PC-3 (cell line): ENCODE measurements at places on chromosomes 11 and 22.
A peak's percentile ranks its signal among the peaks of the same experiment; 100 is the strongest.

DNA sequence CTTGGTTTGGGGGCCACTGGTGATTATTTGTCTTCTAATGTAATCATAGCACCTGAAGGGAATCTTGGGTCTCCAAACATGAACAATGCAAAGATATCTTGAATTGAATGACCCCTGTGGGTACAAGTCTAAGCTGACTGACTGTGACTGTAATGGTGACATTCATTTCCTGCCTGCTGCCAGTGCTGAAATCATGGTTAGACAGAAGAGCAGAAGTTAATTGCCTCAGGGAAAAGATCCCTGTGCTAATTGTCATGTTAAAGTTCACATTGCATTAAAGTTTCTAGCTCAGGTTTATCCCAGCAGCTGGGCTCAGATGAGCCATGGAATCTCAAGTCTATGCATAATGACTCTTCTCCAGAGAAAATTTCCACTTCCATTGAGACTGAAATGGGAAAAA is 772.0 kb downstream of the ETS1 start:
- no peak overlapping the region for H3K4me3 ChIP-seq
- no peak for DNase-seq
- H3K27me3 ChIP-seq: peaks cover 9% of the 10 kb centered on the region; the same call in 1 of the 2 replicates

DNA sequence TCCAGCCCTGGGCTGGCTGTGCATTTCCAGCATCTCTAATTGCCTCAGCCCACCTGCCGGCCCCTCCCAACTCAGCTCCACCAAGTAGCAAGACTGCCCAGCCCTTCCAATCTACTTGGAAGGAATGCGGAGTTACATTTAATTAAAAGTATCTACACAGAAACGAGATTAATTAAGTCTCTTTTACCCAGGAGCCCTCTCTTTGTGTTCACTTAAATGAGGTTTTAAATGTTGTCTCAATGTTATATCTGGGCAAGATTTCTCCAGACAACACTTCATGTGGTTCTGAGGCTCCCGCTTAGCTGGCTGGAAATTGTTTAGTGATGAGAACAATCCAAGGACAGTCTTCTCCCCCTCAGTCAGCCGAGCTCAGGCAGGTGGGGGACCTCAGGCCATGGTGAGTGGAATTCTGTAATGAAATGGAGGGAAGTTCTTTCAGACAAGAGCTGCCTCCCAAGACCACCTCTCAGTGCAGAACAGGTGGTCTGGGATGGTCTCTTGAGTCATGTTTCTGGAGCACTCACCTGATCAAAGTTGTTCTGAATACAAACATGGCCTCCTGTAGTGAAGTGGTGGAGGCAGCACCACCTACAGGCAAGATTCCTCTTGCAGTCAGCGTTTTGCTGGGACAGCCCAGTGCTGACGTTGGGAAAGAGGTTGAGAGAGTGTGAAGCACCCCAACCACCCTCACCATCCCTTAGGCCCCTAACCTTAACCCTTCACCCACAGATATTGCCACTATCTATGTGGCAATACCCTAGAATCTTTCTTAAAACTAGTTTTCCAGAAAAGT is 371.6 kb downstream of the CADM1 start:
- H3K27me3 ChIP-seq: no peaks in the 10 kb centered on the region
- no peaks in the 10 kb centered on the region for H3K4me1 ChIP-seq
- DNase-seq: no peak

GRCh38 chr11:91421641-91422040 is 803.0 kb upstream of the FAT3 start:
- no peaks in the 10 kb centered on the region for H3K4me1 ChIP-seq
- no peaks in the 10 kb centered on the region for H3K27me3 ChIP-seq
- H3K36me3 ChIP-seq: no peaks in the 10 kb centered on the region
- H3K27ac ChIP-seq: no peak overlapping the region

- H3K4me3 ChIP-seq: peak overlapping the region; percentile 8; the same call in 1 of the 2 replicates
- peak; percentile 92 for DNase-seq
- H3K27ac ChIP-seq: peak overlapping the region; percentile 85
These were observed 5.8 kb downstream of the UBASH3B start for GRCh38 chr11:122661182-122661945.

DNA sequence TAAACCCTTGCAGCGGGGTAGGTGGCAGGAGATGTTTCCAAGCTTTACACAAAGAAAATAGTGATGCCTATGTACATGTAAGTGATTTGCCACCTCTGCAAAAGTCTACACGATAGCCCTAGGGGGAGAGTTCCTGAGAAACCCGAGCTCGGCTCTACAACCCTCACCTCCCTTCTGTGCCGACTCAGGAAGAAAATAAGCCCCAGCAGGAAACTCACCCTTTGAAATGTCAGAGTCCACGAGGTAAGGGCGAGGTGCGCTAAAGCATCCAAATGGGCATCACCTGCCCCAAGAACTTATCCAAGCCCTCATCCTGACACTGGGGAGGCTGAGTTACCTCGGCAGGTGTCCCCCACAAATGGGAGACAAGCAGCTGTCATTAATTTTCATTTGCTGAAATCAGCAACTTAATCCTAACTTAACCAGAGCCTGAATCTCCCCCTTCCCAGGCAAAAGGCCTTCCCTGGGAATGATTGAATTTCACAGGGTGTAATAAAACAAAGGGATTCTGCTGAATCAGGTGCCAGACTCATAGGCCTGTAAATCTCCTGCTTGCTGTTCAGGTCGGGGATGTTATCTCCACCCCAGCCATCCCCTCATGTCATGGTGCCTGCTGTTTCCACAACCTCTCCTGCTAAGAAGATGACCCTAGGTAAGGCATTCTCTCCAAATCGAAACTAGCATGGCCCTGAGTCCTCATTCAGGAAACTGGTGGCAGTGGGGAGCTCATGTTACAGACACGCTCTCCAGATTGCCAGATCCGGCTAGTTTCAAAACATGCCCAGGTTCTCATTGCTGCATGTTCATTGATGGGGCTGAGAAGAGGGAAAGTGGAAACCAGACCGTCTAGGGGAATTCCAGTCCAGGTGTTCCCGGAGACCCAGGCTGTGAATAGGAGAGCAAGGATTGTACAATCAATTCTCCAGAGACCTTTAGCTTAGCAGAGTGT is 105.3 kb upstream of the KIRREL3 start:
- no peak overlapping the region for H3K4me3 ChIP-seq
- H3K36me3 ChIP-seq: no peaks in the 10 kb centered on the region
- H3K27ac ChIP-seq: no peak overlapping the region
- no peak for DNase-seq
- H3K4me1 ChIP-seq: no peaks in the 10 kb centered on the region
